Ovary (tissue), 10 donors: ENCODE measurements at places on chromosomes 7 and 10.

- DNase-seq, result no peak
These were observed 947.6 kb upstream of the POT1 start for GRCh38 chr7:125877246-125877645.

- no peak for DNase-seq
These were observed 40.0 kb downstream of the EPDR1 start for GRCh38 chr7:37960483-37960882.

- no peak for DNase-seq
These were observed 61.8 kb upstream of the STEAP1 start for GRCh38 chr7:90092506-90092905.

- no peak for DNase-seq
These were observed 190.9 kb downstream of the DNAJB6 start for GRCh38 chr7:157527686-157528085.

DNA sequence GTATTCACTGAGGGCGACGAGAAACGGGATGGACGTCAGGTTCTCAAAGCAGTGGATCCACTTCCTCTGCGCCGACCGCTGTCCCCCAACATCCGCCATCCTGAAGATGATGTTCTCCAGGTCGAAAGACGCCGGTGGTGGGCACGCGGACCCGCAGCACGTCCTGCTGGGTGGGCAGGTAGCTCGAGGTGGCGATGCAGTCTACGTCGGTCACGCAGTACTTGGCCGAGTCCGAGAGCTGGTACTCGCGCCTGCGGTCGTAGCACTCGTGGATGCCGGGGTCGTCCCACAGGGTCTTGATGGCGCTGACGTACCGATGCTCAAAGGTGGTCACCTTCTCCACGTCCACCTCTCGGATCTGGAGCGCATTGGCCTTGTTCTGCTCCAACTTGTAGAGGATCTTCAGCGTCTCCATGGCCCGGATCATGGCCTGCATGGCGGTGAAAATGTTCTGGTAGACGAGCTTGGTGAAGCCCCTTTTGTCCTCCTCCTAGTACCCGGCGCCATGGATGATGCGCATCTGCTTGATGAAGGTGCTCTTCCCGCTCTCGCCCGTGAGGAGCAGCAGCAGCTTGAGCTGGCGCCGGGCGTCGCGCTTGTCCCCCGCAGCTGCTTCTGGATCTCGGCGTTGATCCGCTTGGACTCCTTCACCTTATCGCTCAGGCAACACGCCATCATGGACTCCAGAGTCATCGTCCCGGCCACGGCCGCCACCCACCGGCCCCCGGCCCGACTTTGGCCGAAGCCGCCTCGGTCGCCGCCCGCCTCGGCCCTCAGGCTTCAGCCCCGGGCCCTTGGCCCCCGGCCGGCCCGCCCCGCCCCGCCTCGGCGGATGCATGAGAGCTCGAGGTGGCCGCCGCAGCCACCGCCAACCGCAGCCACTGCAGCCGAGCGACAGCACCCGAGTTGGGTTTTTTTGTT lies 122.9 kb upstream of the KCTD7 start:
- peak; percentile 44 for DNase-seq

GRCh38 chr7:28161331-28161730 lies 19.3 kb downstream of the JAZF1 start:
- DNase-seq, result no peak

DNA sequence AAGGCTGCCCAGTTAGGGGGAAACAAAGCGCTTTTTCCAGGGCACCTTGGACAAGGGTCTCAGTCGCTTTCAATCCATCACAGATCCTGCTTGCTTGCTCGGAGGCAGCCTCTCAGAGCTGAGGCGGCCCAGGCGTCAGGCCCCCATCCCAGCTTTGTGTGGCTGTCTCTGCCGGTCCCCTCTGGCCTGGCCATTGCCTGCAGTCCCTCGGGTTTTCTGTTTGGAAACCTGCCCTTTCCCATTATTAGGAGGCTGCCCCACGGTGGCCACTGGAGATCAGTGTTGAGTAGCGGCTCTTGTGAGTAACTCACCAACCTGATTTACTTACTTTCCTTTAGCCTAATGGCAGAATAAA lies 216.1 kb downstream of the GLRX3 start:
- no peak for DNase-seq

DNA sequence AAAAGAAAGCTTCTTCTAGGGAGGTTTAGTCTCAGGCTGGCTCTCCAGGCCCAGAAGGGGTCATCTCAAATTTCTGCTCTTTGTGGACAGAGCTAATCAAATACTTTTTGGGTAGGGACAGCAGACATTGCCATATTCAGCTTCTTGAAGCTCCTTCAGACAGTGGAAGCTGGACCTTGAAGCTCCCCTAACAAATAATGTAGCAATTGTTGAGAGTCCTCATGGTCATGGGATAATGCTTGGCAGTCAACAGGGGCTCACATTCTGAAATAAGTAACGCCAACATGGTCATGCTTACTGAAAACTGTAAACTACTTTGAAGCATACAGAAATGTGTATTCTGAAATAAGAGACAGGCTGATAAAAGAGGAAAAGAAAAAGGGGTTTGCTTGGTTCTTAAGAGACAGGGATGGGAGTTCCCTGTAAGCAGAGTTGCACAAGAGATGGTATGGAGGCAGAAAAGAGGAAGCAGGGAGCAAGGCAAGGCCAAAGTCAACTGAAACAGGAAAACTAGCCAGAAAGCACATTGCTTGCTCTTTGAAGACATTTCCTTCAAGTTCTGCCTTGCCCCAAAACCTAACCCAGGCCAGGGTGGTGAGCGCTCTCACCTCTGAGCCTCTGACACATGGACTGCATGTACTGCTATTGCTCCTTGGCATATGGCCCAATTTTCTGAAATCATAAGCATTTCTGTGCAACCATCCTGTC lies 53.1 kb upstream of the KMT2E start:
- DNase-seq, result no peak

DNA sequence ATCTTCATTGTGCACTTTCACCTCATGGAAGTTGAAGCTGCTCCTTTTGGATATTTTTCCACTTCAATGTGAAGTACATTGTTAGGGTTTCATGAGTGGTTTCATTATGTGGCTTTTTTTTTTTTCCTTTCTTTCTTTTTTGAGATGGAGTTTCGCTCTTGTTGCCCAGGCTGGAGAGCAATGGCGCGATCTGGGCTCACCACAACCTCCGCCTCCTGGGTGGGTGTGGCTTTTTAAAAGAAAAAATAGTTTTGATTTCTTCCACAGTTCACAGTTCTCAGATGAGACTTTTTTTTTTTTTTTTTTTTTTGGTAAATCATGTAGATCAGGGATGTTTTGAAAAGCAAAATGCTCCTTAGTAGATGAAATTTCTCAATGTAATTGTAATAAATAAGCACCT lies 652.3 kb upstream of the ANKRD30A start:
- no peak for DNase-seq

DNA sequence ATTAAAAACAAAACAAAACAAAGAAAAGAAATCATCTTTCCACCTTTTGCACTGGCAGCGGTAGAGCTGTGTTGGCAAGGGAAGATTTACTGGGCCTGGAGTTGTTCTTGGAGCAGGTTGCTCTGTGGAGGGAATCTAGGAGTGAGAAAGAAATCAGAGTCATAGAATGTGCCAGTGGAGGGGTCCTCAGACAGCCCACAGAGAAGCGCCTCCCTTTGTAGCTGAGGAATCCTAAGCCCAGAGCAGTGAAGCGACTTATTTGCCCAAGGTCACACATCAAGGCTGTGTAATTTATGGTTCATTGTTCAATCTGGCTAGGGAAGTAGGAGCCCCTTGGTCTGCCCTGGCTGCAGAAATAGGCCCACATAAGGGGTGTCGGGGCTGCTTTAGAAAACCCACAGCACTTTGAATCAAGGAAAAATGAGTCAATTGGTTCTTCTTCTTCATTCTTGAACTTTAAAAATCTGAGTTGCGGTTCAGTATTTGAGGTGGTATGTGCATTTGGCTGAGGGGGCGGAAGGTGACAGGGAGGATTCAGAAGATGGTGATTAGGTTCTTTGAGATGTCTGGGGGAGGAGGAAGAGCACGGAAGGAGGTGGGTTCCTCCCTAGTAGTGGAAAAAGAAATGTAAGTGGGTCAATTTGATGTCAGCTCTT lies 253.7 kb downstream of the PTEN start:
- DNase-seq, result no peak

DNA sequence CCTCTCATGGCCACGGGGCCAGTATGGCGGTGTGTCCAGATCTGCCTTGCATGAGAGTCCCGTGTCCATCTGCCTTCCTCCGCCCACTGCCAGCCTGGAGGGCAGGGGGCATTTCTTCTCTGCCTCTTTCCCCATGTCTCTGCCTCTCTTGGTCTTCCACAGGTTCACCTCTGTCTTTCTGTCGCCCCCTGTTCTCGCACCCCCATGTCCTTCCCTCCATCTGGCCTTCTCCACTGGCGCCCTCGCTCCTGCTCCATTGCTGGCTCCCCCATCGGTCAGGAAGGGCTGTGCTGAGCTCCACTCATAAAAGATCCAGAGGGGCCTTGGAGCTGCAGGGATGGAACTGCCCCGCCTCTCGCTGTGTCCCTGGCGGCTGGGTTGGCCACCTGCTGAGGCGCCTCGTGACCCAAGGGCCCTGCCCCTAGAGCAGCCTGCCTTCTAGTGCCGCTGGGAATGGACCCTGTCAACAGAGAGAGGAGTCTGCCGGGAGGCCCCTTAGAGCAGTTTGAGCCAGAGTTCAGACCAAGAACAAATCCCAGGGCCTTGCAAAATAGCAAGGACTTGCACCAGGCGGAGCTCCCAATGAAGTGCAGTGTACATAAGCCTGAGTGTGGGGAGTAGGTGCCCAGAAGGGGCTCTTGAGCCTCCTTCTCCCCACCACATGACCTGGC lies 42.0 kb downstream of the GOLGA7B start:
- no peak for DNase-seq

DNA sequence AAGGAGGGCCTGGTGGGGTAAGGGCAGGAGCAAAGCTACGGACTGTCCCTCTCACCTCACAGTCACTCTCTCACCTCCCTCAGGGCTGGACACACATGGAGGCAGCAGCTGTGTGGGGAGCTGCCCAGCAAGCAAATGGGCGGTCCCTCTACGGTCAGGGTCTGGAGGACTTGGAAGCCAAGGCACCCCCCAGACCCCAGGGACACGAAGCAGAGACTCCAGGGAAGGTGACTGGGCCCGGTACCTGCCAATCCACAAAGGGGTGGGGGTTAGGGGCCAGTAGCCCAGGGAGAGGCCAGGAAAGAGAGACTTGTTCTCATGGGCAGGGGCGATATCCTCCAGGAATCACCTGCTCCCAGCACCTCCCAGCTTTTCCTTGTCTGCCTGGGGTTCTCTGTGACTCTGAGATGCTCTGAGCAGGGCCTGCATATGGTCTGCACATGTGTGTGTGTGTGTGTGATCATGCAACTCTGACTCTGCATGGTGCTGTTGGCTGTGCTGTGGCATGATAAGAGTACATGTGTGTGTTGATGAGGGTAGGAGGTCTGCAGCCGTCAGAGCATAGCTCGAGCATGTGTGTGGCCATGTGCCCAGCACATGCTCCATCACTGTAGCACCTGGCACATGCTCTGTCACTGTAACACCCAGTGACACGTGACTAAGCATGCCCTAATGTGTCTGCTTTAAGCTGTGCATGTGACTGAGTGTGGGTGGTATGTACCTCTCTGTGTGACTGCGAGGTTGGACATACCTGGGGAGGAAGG lies 4.6 kb upstream of the LDB3 start:
- DNase-seq, result no peak

DNA sequence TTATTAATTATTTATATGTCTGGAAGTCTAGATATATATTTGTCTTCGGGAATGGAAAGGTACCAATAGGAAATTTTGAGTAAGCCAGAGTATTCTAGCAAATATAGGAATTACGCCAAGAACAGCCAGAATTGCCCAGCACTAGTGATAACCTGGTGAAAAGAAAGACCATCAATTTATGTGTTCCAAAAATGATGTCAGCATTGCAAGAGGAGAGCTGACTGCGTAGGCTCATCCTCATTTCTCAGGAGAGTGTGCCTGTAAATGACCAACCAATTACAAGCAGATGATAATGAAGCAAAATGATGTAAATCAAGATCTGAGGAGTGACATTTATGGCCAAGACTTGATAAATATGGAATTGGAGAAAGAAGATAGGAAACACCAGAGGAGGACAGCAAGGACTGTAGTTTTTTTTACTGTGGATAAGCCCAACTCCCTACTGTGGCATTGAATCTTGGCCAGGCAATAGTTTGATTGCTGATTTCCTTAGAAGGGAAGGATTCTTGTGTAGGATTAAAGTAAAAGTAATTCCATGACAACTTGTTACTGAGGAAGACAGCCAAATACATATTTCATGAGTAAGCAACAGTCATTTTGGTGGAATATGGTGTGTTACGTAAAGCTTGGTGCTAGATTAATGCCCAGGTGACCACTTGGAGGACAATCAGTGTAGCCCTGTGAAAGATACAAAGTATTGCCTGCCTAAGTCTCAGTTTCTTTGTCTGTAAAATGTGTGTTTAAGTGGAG lies 590.8 kb downstream of the AUTS2 start:
- DNase-seq, result no peak

- DNase-seq, result no peak
These were observed 15.6 kb upstream of the CLDN12 start for GRCh38 chr7:90387470-90388240.

DNA sequence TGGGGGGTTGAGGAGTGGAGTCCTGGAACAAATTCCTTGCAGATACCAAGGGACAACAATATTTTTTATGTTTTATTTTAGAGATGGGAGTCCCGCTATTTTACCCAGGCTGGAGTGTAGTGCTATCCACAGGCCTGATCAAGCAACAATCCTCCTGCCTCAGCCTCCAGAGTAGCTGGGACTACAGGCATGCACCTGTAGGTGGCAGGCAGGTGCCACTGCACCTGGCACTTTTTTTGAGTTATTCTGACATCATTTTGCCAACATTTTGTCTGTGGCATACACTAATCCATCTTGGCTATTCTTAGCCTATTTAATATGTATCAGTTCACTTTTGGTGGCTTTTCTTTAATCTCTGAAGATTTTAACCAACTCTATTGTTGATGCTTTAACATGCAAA lies 317.8 kb upstream of the MTPN start:
- DNase-seq, result no peak

DNA sequence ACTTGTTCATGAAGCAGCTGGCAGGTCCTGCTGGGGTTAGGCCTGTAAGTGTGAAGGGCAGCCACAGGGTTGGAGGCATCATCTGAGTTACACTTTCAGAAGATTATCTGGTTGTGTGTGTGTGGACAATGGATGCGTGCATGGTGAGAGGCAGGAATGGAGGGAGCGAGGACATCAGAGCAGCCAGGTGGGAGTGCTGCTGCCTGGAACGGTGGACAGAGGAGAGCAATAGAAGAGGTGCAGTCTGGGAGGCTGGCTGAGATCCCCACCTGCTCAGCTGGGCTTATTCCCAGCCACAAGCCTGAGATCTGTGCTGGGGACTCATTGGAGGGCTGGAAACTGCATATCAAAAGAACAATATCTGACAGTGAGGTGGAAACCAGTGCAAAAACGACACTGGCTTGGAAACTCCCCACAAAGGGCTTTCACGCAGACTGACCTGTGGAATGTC lies 17.9 kb downstream of the ZNF488 start:
- no peak for DNase-seq

GRCh38 chr10:36441557-36441956 lies 683.8 kb upstream of the ANKRD30A start:
- no peak for DNase-seq

- no peak for DNase-seq
These were observed 77.0 kb upstream of the GSDME start for GRCh38 chr7:24834128-24834798.

- no peak for DNase-seq
These were observed 226.8 kb downstream of the ACTR3B start for GRCh38 chr7:152986376-152986775.
